ENCODE measurements at places on chromosomes 5 and 9.

GRCh38 chr5:177427211-177427822, 841 bp downstream of the GRK6 start:
- DNase-seq: no peak

DNA sequence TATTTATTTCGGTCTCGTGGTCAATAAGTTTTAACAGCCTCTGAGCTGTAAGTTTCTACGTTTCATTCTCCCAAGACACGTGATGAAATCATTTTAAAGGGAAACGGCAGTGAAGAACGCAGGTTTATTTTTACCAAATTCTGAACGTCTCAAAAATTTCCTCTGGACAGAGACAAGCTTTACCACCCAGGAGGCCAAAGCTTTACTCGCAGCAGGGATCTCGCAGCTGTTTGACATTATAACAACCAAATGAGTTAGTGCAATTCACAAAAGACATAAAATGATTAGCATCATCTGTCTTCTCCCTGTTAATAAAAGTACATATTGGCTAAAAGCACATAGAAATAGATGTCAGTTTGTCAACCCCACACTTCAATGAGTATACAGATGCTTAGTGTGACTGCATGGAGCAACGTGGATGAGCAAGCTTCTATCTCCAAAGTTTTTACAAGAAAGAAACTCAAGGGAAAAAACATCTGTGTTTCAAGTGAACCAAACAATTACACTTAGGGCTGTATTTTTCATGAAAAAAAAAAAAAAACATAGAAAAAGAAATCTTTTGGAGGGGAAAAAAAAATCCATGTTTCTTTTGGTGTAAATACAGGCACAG, 2.5 kb downstream of the SEMA5A start:
- no peak for DNase-seq

GRCh38 chr5:44252545-44252944, 136.7 kb downstream of the FGF10 start:
- no peak for DNase-seq

DNA sequence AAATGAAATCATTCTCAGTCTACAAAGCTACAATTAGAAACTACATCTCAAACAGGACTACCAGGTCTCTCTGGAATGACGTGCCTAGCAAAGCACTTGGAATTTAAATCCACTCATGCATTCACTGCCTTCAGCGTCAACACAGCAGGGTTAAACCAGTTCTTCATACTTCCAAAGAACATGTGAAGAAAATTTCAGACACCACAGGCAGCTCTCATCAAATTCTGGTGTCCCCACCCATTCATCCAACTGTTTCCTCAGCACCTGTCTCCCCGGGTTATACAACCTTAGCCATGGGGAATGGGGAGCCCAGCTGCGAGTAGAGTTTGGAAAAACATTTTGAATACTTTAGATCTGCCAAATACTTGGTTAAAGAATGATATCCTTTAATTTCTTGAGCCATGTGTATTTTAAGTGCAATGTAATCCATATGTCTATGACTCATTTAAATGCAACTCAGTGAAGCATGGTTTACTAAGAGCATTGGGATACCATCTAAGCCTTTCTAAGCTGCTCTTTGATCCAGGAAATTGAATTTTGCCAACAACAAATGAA, 17.5 kb downstream of the ADAM19 start:
- no peak for DNase-seq

DNA sequence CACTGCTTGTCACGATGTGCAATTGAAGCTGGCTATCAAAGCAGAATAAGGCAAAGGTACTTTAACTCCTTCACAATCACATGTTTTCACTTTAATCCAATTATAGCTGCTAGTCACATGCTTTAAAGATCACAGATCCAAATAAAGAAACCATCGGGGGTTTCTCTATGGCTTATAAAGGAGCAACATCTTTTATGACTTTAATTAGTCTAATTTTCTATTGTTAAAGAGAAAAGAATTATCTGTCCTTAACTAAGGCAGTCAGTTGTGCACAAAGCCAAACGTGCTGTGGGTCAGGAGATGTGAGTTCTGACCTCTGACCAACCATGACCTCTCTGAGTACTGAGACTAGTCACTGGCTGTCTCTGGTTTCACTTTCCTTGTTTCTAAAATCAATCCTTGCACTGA, 561.1 kb downstream of the RAB3C start:
- DNase-seq: no peak

DNA sequence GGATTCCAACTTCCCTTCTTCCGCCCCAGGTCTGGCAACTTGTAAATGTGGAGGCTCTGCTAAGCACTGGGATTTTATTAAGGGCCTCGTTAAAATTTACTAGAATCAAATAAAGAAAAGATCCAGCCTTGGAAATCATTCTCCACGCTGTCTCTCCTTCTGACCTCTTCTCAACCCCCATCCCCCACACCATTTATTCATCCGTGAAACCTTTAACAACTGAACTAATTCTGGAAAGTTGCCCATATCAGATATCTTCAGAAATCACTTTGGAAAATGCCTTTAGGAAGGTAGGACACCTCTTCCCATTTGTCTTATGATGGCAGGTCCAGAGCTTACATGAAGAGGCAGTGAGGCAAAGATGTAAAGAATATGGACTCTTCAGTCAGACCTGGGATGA, 288.5 kb downstream of the SLIT3 start:
- no peak for DNase-seq

DNA sequence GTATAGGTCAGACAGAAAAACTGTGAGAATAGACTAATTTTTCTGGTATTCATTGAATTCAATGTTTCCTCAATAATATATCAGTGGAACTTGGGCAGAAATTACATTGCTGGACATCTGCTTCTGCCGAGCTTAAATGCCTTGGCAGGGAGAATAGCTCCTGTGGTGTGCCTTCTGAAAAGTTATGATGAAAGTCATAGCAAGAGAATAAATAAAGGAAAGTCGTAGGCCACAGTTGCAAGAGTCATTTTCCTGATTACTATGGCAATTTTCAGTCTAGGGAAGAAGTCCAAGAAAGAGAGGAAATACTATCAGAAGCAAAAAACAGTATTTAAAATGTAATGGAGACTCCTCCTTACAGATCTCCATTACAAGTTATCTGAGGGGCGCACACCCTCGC, 1596.1 kb upstream of the WWC1 start:
- DNase-seq: no peak

GRCh38 chr9:96067004-96067403, 191.5 kb downstream of the ERCC6L2 start:
- DNase-seq: no peak

DNA sequence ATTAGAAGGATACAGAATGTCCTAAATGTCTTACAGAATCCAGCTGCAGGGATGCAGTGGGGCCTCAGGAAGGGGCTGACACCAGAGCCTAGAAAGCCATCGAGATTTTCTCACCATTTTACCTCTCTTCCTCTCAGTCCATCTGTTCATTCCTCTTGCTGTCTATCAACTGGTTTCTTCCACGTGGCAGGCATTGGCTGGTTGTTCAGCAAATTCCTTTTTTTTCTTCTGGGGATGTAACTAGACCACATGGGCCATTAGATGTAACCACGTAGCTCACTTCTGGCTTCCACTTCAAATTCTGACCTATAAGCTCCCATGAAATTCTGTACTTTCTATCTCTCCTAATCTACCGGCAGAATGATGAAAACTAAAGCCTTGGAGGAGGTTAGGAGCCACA, 93.6 kb upstream of the MTAP start:
- DNase-seq: no peak

- no peak for DNase-seq
Measured at GRCh38 chr5:52796031-52796430, 8.3 kb downstream of the ITGA1 start.

DNA sequence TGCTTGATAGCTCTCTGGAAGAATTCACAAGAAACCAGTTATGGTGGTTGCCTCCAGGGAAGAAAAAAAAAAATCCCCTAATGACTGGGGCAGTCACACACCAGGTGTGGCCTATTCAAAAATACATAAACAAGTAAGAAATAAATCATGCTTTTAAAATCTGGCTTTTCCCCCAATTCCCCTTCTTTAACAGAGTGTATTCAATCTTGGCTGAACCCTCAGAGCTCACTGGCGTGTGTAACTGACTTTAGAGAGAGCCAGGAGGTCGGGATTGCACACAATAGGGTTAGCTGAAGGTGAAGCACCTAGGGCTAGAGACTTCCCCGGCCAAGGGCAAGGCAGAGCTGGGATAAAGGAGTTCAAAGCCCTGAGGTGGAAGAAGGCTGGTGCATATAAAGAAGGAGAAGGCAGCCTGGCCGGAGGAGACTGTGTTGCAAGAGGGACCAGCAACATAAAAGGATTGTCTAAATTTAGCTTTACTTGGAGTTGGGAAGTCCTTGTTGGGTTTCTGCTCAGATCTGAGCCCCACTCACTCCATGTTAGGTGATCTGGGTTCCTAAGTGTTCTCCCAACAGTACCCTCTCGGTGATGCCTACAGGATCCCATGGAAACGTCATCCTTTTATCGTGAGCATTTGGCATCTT, 19.7 kb downstream of the FNBP1 start:
- DNase-seq: no peak

GRCh38 chr5:103092676-103093075, 27.3 kb downstream of the GIN1 start:
- DNase-seq: no peak

GRCh38 chr5:64384765-64385164, 121.0 kb upstream of the RGS7BP start:
- DNase-seq: no peak

DNA sequence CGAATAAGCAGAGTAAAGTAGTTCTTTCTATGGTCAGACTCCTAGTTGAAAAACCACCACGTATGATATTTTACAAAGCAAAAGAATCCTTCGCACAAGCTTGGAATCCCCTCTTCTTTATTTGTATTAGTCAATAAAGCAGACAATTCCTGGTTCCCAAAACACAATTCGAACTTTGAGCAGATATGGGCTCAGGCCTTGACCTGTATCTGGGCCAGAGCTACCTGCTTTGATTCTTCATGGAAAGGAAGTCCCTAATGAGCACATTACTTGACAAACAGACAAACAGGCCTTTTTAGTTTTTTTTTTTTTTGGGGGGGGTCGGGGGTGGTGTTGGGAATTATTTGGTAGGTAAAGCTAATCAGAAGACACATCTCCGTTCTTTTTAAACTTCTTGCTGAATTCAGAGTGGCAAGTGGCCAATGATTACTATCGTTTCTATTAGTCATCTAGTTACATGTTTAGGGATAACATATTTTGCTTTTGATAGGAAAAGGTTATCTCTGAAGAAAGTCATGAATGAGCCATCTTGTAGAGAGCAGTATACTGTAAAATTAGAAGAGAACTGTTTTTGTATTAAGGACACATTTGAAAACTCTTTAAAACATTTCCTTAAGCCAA, 116.6 kb upstream of the HMHB1 start:
- no peak for DNase-seq

DNA sequence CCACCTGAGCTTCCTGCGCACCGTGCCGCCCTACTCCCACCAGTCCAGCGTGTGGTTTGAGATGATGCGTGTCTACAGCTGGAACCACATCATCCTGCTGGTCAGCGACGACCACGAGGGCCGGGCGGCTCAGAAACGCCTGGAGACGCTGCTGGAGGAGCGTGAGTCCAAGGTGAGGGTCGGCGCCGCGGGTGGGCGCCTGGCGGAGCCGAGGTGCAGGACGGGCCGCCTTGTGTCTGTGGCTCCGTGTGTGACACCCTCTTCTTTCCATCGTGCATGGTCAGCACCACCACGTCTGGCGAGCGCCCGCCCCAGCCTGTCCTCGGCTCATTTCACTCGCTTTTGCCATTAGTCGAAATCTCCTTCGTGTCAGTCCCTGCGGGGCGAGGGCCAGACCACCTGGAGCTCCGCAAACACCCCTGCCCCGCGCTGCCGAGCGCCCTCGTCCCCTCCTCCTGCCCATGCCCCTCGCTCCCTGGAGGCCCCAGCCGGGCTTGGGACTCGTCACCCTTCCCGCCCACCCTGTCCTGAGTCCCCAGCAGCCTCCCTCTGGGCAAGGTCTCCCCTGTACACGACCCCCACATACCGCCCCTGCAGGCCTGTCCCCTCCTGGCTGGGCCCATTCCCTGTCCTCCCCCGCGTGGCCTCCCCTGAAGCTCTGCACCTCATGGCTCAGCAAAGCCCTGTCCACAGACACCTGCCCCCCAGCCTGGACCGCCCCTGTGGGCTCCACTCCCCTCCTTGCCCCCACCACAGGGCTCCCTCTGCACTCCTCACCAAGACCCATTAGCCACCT, 7.0 kb downstream of the GRIN1 start:
- DNase-seq: no peak

- no peak for DNase-seq
Measured at GRCh38 chr5:27010646-27011045, 27.7 kb downstream of the CDH9 start.

- DNase-seq: no peak
Measured at GRCh38 chr9:136808806-136809158, 1.0 kb downstream of the RABL6 start.

DNA sequence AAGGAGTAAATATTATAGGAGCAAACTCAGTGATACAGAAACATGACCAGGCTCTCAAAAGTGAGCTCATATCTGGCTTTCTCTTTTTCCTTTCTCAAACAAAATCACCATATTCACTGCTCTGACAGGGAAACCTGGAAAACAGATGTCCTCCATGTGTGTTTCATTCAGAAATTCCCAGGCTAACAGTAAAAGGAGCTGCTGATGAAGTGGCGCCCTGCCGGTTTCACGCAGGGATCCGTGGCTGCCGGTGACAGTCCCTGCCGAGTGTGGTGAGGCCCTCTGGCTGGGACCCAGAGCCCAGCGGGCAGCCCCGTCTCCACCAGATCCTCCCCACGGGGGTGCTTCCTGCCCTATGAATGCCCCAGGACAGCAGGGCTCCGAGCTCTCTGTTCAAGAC, 208.1 kb downstream of the GNA14 start:
- DNase-seq: no peak

GRCh38 chr9:32384002-32384363, 460 bp upstream of the ACO1 start:
- no peak for DNase-seq

DNA sequence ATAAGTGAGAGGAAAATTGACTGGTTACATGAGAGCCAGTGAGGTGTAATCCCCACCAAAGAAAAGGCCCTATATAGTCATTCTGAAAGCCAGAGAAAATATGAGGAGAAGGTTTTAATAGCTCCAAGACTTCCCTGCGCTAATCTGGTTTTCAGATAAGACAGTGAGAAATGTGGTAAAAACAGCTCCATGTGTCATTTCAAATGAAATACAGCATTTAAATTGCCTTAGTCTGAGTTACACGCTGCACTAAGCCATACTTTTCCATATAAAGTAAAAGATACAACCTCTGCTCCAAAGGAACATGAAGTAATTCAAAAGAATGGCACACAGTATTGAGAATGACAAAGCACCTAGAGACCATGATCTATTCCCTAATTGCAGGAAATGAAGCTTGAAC, 378.0 kb upstream of the PDE4D start:
- DNase-seq: no peak

- peak; percentile 78 for DNase-seq
Measured at GRCh38 chr5:170434966-170435605, 45.9 kb upstream of the KCNMB1 start.

DNA sequence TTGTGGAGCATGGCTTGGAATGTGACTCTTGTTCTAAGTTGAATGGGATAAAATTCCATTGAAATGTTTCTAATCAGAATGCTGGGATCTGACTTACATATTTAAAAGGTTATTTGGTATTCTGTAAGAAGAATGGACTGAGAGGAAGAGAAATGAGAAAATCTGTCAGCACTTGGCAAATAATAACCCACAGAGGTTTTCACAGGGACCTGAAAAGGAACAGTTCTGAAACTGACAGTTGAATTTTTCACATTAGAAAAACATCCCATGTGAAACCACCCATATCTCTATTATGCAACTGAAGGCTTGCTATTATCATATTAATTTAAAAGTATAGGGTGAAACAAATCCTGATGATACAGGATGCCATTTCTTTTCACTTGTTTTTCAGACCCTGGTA, 302.7 kb downstream of the EPB41L4A start:
- DNase-seq: no peak
